ENCODE measurements at places on chromosomes 16 and 17.

DNA sequence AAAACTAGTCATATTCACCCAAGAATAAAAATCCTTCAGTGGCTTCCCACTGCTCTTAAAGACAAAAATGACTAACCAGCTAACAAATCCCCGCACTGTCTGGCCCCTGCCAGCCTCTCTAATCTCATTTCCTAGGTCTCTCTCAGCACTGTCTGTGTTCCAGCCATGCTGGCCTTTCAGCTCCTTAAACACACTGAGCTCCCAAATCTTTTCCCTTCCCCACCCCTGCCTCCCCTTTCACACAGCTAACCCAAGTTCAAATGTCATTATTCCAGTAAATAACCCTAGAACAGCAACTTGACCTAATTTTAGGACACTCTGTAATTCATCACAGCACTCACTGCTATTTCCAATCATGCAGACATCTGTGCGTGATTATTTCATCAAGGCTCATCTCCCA is 7.8 kb downstream of the SHCBP1 start:
- no peak for DNase-seq

DNA sequence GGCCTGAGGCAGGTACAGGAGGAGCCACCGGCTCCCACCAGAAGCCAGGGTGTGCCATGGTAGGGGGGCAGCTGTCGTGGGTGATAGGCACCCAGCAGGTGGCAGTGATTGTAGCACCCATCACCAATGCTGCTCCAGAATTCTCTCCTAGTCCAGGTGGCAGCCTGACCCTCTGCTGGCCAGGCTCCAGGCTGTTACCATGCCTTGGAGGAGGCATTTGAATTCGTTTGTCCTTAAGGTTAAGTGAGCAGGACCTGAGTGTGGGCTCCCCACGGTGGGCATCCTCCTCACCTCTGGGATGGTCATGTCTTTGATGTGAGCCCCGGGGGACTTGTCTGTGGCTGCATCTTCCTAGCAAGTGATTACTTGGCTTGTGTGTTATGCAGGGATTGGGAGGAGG is 59.4 kb downstream of the RGS9 start:
- DNase-seq: no peak

GRCh38 chr16:77951788-77952187 is 70.6 kb upstream of the CLEC3A start:
- no peak for DNase-seq

DNA sequence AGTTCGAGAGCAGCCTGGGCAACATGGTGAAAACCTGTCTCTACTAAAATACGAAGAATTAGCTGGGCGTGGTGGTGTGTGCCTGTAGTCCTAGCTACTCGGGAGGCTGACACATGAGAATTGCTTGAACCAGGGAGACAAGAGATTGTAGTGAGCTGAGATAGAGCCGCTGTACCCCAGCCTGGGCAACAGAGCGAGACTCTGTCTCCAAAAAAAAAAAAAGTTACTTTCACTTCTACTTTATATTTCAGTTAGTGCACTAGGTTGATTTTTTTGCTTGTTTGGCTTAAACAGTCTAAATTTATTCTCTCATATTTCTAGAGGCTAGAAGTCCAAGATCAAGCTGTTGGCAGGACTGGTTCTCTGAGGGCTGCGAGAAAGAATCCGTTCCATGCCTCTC is 13.4 kb downstream of the CCDC102A start:
- DNase-seq: no peak

GRCh38 chr17:58504826-58505351 is 9.5 kb downstream of the MTMR4 start:
- no peak for DNase-seq

- no peak for DNase-seq
These were observed 44.8 kb downstream of the CPPED1 start for GRCh38 chr16:12758670-12759558.

DNA sequence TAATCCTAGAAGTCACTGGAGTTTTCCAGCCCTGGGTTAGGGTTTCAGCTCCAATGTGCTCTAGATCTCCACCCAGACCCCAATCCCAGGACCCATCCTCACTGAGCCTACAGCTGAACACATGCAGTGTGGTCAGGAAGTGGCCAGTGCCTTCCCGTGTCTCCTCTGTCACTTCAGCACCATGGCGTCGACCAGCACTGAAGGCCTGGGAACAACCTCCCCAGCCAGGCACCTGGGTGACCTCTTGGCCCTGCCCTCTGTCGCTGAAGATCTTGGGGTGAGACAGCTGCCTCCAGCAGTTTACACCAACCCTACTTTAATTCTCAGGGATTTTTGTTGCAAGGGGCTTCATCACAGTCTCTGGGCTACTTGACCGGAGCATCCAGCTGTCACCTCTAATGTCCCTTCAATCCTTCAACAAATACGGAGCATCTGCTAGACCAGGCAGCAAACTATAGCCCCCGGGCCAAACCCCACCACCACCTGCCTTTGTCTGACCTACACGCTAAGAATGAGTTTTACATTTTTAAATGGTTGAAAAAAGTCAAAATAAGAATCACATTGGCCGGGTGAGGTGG is 18.0 kb upstream of the GSG1L start:
- DNase-seq: no peak

DNA sequence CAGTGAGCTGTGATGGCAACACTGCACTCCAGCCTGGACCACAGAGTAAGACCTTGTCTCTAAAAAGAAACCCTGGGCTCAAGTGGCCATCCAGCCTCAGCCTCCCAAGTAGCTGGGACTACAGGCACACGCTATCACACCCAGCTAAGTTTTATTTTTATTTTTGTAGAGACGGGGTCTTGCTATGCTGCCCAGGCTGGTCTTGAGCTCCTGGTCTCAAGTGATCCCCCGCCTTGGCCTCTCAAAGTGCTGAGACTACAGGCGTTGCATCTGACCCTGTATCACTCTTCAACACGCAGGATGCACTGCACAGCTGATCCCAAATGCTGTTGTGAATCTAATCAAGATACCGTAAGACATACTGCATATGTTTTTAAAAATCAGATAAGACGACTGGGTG is 23.0 kb downstream of the ANKRD11 start:
- no peak for DNase-seq

DNA sequence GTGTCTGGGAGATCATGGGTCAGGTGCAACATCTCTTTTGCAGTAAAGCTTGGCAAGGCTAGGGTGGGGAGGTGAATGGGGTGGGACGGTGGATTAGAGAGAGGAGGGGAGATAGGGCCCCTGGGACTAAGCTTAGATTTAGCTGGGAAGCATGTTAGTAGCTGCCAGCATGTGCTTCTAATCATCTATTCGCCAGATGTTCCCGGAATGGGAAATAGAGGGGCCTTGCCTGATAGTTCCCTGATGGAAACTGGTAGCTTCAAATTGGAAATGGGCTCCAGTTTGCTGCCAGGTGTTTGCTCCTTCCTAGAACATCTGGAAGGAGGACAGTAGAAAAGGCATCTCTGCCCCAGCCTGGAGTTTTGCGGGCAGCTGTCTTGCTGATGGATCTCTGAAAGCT is 176.1 kb downstream of the CCDC182 start:
- DNase-seq: no peak

- no peak for DNase-seq
These were observed 2.0 kb downstream of the XYLT2 start for GRCh38 chr17:50347894-50348291.
